ENCODE measurements at places on chromosomes 2 and 18.

GRCh38 chr2:207933396-207934065 lies 91.8 kb downstream of the PLEKHM3 start:
- DNase-seq: no peak

DNA sequence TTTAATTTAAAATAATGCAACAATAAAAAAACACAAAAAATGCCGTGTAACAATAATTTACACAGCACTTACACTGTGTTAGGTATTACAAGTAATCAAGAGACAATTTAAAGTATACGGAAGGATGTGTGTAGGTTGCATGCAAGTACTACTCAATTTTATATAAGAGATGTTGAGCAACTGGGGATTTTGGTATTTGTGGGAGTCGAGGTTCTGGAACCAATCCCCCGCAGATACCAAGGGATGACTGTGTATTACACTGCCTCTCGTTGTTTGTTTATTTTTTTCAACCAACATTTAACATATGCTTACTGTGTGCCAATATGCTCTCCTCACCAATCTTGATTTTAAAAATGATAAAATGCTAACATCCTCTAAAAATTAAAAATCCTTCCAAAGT lies 24.8 kb downstream of the MAP3K2 start:
- DNase-seq: no peak

GRCh38 chr2:187210726-187211125 lies 237.3 kb downstream of the CALCRL start:
- DNase-seq: no peak

- DNase-seq: no peak
Measured at GRCh38 chr2:57330447-57330846, 716.2 kb upstream of the VRK2 start.

- DNase-seq: no peak
Measured at GRCh38 chr2:28346587-28346986, 46.1 kb upstream of the FOSL2 start.

GRCh38 chr2:200455958-200456421 lies 53.9 kb downstream of the KCTD18 start:
- DNase-seq: no peak

GRCh38 chr2:197007716-197008628 lies 81.5 kb upstream of the PGAP1 start:
- DNase-seq: no peak

GRCh38 chr2:75622500-75622899 lies 24.1 kb upstream of the MRPL19 start:
- no peak for DNase-seq

Data from cortex of kidney (tissue), 1 donor.